ENCODE measurements at places on chromosomes 6 and 20. TPM values are rescaled to one million over a fixed set of nuclear protein-coding genes. Genes with fewer than 3 reads are reported as not detected.

GRCh38 chr20:51500311-51500710 lies 42.2 kb downstream of the NFATC2 start:
- peak; percentile 31 for DNase-seq

GRCh38 chr6:42226161-42226611 lies 8.5 kb upstream of the MRPS10 start:
- no peak for DNase-seq

- peak; percentile 58 for DNase-seq
Observed at GRCh38 chr6:73985891-73986290, 289.9 kb downstream of the CD109 start.

DNA sequence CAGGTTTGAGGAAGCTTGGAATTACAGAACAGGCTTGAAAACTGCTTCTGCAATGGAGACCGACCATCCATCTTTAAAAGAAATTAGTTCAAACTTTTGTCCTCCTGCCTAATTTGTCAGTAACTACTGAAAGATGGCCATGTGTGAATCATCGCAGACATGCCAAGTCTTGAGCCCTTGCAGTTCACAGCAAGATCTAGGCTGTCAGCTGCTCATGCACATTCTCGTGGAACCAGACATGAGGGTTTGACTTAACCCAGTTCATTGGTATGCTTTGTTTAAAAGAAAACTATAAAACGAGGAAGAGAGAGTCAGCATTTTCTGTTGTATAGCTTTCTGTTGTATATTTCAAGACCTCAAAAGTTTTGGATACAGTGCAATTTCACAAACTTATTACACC lies 74.0 kb upstream of the SAMD5 start:
- no peak for DNase-seq

GRCh38 chr6:114355300-114355699 lies 12.5 kb upstream of the HS3ST5 start:
- DNase-seq = no peak

DNA sequence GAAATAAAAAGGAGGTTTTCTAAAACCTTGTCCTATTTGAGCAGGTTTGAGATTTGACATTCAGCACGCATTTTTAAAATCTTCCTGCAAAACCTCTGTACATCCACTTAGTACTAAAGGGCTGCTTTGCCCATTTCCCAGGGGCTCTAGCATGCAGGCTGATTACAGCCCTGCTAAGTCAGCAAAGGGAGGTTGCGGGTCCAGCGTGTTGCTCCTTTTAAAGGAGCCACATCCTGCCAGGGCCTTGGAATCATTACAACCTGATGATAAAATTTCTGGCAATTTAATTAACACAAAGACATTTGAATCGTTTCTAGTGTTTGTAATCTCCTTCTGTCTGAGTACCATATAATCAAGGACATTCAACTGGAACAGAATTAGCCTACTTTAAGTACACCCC lies 455.1 kb upstream of the CITED2 start:
- DNase-seq = no peak

DNA sequence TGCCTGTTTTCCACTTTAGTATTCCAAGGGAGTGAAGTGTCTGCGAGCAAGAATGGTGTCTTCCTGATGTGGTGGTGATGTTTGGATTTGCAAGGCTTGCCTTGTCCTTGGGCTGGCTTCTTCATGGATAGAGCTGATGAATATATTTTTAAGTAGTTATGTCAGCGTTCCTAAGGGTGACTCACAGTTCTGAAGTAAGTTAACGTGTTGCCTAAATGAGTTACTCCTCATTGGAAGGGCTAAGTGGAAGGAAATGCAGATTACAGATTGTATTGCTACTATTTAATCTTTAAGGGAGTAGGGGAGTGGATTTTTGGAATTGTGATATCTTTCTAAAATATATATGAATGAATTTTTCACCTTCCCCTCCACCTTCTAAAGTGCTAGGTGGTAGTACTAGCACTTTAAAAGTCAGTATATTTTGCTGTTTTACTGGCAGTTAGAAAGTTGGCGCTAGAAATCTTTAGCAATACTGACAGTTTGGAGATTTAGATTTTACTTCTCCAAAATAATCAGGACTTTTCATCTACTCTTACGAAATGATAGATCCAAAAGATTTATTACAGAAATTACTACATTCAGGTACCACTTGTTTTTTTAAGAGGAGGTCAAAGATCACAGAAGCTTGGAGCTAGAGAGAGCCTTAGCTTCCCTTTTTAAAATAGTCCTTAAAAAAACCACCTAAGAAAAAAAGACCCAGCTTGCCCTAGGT lies 197.4 kb downstream of the JARID2 start:
- DNase-seq = no peak

SLC35D3 gene
- not detected for total RNA-seq

PCSK2 gene
- total RNA-seq = 3.5 TPM

GGTLC1 gene
- total RNA-seq = not detected

HACE1 gene
- total RNA-seq = 17.7 TPM

Data from endodermal cell (in vitro differentiated cells).